ENCODE measurements at places on chromosomes 7 and 10.

- no peak for DNase-seq
Observed at GRCh38 chr10:132384618-132385388, 12.2 kb upstream of the PWWP2B start.

GRCh38 chr10:8133146-8133545 lies 78.7 kb downstream of the GATA3 start:
- DNase-seq, result peak; percentile 35

DNA sequence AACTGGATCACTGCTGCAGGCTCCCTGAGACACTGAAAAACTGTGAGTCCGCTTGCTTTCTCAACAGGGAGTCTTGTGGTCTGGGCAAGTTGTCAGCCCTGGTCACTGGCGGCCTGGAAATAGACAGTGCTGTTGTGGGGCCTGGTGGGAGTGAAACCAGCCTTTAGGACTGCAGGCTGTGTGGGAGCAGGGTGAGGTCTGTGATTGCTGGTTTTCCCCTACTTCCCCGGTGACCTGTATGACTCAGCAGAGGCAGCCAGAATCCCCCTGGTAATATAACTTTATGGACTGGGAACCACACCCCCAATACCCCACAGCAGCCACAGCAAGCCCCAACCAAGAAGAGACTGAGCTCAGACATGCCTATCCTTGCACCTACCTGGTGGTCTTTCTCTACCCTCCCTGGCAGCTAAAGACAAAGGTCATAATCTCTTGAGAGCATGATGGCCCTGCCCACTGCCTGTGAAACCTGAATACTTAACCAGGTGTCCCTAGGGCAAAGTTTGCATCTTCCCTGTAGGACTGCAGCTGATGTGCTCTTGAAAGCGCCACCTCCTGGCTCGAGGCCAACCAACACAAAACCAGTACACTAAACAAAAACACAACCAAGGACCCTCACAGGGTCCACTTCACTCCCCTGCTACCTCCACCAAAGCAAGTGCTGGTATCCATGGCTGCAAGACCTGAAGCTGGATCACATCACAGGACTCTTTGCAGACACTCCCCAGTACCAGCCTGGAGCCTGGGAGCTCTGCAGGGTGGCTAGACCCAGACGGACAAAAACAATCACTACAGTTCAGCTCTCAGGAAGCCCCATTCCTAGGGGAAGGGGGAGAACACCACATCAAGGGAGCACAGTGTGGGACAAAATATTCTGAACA lies 7.2 kb upstream of the ADAM22 start:
- DNase-seq, result no peak

DNA sequence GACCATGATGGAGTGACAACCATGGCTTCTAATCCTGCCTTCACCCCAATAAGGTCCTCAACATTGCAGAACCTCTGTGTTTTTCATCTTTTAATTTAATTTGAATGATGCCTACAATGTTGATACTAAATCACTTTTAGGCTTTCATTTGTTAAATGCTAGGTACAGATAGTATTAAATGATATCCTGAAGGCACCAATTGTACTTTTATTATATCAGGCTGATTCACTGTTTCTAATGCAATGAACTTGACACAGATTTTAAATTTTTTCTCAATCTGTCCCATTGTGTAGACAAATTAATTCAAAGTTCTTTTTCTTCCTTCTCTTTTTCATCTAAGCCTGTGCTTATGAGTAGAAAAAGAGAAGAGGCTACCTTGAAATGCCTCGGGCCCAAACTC lies 5.2 kb downstream of the EPDR1 start:
- no peak for DNase-seq

DNA sequence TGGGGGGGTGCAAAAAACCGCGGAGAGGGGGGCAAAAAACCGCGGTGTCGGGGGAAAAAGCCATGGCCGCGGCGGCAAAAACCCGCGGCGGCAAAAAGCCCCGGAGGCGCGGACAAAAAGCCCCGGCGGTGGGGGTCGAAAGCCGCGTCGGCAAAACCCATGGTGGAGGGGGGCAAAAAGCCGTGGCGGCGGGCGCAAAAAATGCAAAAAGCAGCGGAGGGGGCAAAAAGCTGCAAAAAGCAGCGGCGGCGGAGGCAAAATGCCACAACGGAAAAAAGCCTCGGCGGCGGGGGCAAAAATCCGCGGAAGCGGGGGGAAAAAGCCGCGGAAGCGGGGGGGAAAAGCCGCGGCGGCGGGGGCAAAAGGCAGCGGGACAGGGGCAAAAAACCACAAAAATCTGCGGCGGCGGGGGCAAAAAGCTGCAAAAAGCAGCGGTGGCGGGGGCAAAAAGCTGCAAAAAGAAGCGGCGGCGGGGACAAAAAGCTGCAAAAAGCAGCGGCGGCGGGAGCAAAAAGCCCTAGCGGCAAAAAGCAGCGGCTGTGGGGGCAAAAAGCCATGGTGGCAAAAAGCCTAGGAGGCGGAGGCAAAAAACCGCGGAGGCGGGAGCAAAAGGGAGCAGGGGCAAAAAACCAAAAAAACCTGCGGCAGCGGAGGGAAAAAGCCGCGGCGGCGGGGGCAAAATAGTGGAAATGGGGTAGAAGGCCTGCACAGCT lies 418.9 kb downstream of the ZNF716 start:
- no peak for DNase-seq

GRCh38 chr10:126277181-126277580 lies 111.1 kb downstream of the ADAM12 start:
- DNase-seq, result no peak

- DNase-seq, result no peak
Observed at GRCh38 chr10:30219971-30220751, 128.9 kb downstream of the MTPAP start.
